NCI-H1930 (cell line): ENCODE measurements at places on chromosomes 2 and 18.

DNA sequence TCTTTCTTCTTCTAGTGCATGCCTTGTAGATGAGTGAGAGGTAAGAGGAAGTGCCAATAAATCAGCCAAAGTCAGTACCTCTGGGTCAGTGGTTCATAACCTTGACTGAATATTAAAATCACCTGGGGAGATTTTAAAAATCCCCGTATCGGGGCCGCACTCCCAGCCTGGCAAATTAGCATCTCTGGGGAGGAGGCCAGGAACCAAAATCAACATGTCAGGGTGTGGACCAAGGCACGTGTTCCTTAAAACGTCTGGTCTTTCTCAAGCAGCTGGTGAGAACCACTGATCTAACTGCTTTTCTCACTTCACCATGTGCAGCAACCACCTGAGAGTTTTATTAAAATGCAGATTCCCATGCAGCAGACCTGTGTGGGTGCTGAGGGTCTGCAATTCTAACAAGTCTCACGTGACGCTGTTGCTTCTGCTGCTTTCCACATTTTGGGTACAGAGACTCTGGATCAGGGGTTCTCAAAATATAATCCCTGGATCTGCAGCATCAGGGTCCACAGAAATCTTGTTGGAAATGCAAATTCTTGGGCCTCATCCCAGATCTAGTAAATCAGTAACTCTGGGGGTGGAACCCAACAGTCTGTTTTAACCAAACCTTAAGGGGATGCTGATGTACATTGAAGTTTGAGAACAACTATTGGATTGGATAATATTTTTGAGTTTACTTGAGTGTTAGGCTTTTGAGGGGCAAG lies 49.5 kb downstream of the CHST9 start:
- DNase-seq: no peak

DNA sequence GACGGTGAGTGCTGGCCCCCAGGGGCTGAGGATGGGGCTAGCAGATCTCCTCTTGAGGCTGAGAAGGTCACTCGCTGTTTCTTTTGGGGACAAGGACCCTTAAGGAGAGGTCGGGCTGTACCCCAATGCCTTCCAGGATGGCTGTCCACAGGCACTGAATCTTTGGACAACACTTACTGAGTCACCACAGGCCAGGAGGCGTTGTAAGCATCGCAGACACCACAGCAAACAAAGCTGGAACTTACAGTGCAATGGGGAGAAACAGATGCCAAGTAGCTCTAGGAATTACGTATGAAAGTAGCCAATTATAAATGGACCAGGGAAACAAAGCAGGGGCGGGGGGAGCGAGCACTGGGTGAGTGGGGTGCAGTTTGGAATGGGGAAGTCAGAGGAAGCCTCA lies 219.8 kb downstream of the GLI2 start:
- DNase-seq: no peak

GRCh38 chr18:53796040-53796729 lies 428.3 kb downstream of the MBD2 start:
- no peak for DNase-seq

DNA sequence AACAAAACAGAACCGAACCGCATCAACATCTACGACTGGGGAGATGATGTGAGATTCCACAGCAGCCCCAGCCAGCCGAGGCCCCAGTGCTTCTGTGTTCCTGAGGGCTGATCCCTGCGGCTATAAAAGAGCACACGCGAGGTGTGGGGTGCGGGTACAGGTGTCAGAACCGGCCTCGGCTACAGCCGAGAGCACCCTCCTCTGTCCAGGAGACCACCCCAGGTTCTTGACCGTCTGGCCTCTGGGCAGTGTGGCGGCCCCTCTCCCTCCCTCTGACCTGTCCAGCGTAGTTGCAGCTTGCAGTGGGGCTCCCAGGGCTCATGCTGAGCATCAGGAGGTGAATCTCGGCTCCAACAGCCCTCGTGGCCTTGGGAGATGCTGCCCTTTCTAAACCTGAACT lies 23.7 kb downstream of the RTP5 start:
- DNase-seq: no peak

GRCh38 chr18:24071779-24072178 lies 57.2 kb downstream of the TTC39C start:
- no peak for DNase-seq
